NCI-H1694 (cell line): ENCODE measurements at places on chromosomes 6 and 20.

DNA sequence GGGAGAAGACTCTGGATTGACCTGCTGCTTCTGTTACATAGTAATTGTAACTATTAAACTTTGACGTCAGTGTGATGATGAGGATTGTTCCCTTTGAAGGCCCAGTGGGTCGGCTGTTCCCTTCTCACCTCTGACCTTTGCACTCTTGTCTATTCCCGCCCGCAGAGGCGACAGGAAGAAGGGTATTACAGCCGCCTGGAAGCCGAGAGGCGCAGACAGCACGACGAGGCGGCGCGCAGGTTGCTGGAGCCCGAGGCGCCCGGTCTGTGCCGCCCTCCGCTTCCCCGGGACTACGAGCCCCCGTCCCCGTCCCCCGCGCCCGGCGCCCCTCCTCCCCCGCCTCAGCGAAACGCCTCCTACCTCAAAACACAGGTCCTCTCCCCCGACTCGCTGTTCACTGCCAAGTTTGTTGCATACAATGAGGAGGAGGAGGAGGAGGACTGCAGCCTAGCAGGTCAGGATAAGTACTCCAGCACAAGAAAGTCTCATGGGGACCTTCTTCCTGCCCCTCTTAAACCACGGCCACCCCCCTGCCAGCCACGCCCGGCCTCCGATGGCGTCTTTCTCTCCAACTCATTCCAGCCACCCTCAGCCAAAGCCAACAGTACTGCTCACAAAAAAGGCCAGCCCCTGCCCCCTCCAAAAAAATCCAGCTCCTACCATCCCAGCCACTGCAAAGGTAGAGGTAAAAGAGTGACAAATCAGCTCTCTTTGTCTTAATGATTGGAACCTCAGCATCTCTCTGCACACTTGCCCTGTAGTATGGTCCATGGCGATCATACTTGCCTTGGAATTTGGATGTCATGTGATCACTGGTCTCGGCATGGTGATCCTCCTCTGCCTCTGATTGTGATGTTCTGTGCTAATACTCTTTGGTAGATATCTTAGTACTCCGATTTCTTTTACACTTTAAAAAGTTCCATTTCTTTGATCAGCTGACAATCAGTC, 31.6 kb upstream of the KIF25 start:
- no peak for DNase-seq

DNA sequence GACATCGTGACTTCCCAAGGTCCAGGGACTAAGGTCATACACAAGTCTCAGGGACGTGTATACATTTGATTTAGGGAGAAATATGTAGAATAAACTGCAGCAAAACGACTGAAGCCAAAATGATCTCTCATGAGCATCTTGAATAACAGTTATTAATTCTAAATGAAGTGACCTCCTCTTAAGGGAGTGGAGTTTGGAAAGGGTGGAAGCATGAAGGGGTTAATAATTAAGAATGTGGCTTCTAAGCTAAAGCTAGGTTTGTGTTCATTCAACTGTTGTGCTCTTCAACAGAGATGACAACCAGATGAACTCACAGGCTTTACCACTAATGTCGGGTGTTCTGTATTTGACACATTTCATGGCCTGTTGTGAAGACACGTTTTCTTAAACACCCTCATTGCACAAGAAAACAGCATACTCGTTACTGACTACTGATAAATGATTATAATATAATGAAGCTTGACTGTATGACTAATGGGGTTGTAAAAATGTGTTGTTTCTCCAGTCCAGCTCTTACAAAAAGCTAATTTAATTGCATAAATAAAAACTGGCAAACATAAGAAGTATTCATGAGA, 1.5 kb downstream of the PPP1R14C start:
- DNase-seq = no peak

DNA sequence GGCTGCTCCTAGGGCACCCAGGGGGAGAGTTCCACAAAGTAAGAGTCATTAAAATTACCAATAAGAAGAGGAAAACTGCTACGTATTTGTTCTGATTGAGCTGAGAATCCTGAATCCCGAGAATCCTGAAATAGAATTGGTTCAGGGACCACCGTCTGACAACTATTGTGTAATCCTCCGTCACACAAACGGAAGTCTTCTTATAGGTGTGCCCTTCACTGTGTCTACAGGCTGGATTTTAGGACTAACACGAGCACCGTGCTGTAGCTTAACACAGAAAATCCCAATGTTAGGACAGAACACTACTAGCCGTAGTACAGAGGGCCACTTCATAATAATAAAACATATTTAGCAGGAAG, 50.6 kb upstream of the RNF182 start:
- no peak for DNase-seq

DNA sequence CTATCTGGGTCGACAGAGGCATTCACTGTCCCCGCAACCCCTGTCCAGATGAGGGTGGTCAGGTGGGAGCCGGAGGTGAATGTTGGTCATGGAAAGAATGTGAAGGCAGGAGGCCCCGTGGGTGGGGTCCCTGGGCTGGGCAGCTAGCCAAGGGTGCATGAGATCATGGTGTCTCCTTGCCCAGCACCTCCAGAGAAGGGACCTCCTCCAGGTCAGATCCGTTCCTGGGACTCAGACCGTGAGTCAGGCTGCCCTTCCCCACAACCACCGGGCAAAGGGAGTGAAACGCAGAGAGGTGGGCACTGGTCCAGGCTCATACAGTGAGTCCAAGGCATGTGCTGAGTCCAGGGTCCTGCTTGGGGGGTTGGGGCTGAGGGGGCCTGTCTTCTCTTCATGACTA, 3.5 kb downstream of the FOXS1 start:
- no peak for DNase-seq

GRCh38 chr6:5333658-5334057, 72.3 kb downstream of the FARS2 start:
- no peak for DNase-seq
